ENCODE measurements at places on chromosomes 6 and 20.

DNA sequence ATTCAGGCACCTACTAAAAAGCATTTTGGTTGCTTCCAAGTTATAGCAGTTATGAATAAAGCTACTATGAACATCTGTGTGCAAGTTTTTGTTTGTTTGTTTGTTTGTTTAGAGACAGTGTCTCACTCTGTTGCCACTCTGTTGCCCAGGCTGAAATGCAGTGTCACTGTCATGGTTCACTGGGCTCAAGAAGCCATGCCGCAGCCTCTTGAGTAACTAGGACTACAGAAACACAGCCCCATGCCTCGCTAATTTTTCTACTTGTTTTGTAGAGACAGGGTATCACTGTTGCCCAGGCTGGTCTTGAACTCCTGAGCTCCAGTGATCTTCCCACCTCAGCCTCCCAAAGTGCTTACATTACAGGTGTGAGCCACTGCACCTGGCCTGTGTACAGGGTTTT, 795.9 kb downstream of the EPHA7 start:
- no peak for DNase-seq

DNA sequence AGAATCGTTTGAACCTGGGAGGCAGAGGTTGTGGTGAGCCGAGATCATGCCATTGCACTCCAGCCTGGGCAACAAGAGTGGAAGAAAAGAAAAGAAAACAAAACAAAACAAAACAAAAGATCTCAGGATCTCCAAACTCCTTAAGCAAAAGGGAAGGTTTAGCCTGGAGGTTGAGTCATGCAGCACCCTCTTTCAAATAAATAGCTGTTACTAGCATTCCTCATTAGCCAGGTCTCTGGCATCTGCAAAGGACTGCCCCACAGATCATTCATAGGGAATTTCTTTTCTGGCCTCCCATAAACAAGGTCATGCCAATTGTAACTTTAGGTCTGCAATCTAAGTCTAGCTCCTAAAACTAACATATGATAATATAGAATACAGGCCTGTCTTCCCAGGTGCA, 37.2 kb downstream of the EDN1 start:
- no peak for DNase-seq

- DNase-seq: no peak
Measured at GRCh38 chr6:109772883-109773431, 81.9 kb downstream of the FIG4 start.

DNA sequence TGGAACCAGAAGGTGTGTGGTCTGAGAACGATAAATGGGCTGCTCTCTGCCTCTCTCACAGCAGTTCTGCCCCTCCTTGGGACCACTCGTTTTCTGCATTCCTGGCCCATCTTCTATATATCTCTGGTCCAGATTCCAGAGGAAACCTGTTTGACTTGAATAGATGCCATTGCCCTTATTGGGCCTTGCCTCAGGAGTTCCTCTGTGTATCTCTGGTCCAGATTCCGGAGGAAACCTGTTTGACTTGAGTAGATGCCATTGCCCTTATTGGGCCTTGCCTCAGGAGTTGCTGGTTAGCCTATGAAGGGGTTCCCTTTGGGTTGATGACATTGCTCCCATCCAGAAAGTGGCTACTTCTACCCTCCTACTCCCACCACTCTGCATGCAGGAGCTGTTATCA, 189.4 kb downstream of the SLC16A10 start:
- DNase-seq: no peak

GRCh38 chr6:135105710-135106109, 51.1 kb upstream of the HBS1L start:
- no peak for DNase-seq

- no peak for DNase-seq
Measured at GRCh38 chr6:139568151-139568955, 193.9 kb upstream of the CITED2 start.

DNA sequence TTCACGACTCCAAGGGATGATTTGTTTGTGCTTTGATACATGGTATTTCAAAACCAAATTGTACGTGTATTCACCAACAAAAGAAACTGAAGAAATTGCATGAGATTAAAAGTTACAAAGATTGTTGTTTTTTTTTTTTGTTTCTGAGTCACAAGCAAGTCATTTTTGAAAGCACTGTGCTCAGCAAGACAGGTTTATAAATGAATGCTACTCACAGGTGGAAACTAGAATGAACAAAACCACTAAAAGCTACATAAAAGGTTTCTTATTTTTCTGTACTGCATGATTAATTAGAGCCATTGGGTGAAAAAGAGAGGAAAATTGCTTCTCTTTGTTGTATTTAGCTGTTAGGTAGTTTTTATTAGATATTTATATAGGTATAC, 90.2 kb upstream of the RIPOR2 start:
- DNase-seq: no peak

GRCh38 chr6:91486200-91486599, 899.3 kb upstream of the MAP3K7 start:
- DNase-seq: no peak

DNA sequence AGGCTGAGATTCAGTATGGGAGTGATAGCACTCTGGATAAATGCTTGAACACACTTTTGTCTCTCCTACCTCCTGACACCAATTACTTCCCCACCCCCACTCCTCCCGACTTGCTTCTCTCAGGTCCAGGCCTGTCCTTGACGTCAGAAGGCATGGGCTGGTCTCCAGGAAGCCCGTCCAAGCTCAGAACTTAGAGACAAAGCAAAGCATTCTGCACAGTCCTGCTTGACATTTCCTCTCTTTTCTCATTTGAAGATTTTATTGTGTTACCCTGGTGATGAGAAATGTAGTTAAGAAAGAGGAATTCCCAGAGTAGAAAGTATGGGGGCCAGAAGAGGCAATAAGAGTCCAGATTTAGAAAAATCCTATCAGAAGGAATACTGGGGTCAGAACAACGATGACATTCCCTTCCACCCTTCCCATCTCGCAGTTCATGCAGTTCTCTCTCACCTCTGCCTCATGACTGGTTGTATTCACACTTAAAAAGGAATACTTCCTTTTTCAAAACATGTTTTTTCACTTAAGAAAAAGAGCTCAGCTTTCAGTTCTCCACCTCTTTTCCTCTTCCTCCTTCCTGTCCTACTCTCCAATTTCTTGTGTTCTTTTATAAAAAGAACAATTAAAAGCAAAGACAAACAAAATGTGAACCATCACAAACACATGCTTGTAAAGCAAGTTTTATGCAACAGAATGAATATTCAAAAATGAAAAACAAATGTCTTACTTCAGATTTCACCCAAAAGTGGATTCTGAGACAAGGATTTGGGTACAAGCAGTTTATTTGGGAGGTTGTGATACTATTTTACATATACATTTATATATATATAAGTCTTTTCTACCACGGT, 18.5 kb upstream of the FAM184A start:
- DNase-seq: no peak

- DNase-seq: no peak
Measured at GRCh38 chr6:113630738-113631535, 226.2 kb upstream of the MARCKS start.

DNA sequence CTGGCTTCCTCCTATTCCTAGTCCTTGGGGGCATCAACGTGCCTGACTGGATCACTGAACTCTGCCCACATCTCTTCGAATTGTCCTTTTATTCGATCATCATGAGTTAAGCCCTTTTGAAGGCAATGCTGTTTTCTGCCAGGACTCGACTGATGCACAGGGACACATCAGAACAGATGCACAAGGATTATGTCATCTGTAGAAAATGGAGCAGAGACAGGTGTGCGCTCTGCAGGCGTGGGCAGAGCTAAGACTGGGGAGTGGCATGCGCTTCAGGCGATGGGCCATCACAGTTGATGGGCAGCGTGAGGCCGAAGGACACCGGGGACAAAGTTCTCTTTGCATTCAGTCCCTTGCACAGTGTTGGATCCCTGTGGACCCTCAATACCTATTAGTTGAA, 13.1 kb downstream of the GABRR1 start:
- DNase-seq: no peak

DNA sequence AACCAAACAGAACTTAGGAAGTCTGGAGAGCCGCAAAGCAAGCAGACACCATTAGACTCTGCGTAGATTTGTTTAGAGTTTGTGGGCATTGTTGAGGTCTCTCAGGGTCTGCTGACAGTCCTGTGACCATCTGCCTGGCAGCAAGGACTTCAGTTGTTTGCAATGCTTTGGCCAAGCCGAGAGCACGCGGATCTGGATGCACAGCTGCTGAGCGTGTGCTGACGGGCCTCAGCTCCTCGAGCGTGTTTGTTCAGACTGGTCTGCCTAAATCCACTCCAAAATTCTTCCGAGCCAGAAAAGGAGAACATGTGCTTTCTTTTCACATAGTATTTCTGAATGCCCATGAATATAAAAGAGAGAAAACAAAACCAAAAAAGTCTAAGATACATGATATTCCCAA, 159.0 kb downstream of the ZNF217 start:
- no peak for DNase-seq

DNA sequence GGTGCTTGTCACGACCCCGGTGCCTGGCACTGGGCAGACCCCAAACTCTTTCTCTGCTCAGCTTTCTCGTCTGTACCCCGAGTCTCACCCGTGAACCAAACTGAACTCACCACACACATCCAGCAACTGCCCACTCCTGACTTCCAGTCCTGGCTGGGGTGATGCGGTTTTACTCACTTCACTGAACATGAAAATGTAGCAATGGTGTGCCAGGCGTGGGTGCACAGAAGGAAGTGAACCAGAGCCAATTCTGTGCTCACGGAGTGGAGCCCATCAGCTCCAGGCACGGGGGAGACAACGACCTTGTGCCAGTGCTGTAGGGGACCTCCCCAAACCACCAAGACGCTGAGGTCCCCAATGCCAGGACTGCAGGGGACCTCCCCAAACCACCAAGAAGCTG, 78.7 kb upstream of the AFDN start:
- DNase-seq: no peak

- DNase-seq: no peak
Measured at GRCh38 chr6:121890307-121890910, 455.0 kb downstream of the GJA1 start.

GRCh38 chr20:5150226-5151076, 23.6 kb downstream of the CDS2 start:
- DNase-seq: no peak

DNA sequence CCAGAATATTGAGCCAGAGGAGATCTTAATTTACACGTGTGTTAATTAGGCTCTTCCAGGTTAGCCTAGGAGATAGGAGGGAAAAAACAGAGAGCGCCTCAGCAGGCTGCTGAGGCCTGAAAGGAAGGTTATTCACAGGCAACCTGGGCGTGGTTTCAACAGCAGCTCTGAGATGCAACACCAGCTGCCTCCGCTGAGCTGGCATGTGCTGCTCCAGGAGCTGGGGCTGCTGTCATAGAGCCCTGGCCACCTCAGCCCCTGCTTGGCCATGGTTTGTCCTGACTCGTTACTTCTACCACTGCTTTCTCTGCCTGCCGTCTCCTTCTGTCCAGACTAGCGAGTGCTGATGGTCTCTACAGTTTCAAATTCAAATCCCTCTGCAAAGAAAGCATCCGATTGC, 32.4 kb upstream of the RPP40 start:
- DNase-seq: peak; percentile 65

GRCh38 chr6:121157906-121158305, 176.4 kb downstream of the TBC1D32 start:
- DNase-seq: no peak

GRCh38 chr20:59175861-59176260, 12.2 kb downstream of the ZNF831 start:
- no peak for DNase-seq

- no peak for DNase-seq
Measured at GRCh38 chr20:13552061-13552460, 86.7 kb downstream of the TASP1 start.

DNA sequence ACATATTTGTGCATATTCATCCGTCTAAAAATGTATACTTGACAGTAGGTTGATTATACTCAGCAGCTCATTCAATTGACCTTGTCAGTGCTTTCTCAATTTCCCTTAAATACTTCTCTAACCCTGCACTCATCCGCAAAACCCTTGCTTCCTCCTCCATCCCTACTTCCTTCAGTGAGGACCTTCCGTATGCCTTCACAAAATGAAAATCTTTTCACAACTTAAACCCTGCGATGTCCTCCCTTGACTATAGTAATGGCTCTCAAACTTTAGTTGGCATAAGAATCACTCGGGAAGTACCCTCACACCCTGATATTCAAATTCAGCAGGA, 5.2 kb downstream of the MBOAT1 start:
- no peak for DNase-seq

- no peak for DNase-seq
Measured at GRCh38 chr6:84258866-84259265, 31.4 kb upstream of the CEP162 start.

- DNase-seq: no peak
Measured at GRCh38 chr6:82078286-82078908, 169.1 kb downstream of the IBTK start.

GRCh38 chr6:25788305-25788922, 33.9 kb downstream of the SLC17A4 start:
- DNase-seq: peak; percentile 52

DNA sequence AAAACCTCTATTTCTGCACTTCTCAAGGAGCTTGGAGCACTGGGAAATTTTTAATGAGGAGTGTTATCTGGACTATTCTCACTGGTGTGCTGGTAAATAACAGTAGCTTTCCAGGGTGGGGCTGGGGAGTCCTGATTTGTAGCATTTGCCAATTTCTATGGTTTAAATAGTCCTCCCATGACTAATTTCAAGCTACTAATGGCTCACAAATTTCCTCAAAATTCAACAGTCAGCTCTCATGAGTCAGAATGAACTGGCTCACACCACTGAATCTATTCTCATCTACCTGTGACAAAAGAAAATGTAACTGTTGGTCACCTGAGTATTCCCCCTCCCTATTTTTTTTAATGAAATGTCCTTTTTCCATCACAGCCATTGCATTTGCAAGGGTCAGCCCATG, 449.6 kb downstream of the KIF16B start:
- DNase-seq: no peak

DNA sequence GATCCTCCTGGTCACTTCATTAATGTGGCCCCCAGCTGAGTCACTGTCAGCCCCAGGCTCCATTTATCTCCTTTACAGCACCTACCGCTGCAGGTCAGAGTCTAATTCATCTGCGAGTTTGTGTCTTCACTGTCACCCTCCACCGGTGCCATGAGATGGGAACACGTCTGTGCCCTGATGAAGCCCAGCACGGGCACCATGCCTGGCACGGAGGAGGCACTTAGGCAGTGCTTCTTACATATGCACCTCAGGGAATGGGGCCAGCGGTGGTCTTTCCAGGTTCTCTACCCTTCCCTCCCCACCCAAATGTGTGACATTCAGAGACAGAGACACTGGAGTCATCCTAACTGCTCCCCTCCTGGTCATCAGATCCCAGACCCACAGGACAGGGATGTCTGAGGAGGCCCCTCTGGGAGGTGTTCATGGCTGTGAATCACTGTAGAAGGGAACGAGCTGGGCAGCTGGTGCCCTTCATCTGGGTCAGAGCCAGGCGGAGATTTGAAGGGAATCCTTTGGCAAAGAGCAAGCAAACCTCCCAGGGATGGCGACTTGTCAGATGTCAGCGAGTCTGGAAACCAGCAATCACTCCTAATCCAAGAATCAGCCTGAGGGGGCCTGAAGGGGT, 364.6 kb downstream of the PREX1 start:
- no peak for DNase-seq

Data from NCI-H526 (cell line).